ENCODE measurements at places on chromosomes 1 and 21.

- no peak for DNase-seq
Observed at GRCh38 chr1:1181938-1182410, 8.3 kb downstream of the TTLL10 start.

DNA sequence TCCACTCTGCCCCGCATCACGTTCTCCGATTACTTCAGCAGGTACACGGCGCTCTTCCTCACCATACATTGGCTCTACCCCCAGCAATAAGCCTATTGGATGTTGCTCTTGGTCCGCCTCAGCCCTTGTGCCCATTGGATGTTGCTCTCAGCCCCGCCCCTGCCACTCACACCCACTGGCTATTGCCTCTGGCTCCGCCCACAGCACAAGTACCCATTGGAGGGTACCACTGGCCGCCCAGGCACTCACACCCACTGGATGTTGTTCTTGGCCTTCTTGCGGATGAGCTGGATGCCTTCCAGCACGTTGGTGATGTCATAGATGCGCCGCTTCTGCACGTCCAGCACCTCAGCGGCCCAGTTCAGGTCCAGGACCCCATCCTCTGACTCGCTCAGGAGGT lies 9.4 kb downstream of the E2F2 start:
- no peak for DNase-seq

DNA sequence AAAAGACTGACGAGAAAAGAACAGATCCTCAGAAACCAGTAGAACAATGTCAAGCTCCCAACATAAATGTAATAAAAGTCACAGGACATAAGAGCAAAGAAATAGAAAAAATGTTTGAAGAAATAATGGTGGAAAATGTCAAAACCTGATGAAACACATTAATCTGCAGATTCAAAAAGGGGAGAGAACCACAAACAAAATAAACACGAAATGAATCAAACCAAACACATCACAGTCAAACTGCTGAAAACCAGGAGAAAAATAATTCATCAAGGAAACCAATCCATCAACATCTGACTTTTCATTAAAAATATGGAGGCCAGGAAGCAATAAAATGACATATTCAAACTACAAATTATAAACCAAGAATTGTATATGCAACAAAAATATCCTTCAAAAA lies 31.9 kb downstream of the TRIM33 start:
- no peak for DNase-seq

DNA sequence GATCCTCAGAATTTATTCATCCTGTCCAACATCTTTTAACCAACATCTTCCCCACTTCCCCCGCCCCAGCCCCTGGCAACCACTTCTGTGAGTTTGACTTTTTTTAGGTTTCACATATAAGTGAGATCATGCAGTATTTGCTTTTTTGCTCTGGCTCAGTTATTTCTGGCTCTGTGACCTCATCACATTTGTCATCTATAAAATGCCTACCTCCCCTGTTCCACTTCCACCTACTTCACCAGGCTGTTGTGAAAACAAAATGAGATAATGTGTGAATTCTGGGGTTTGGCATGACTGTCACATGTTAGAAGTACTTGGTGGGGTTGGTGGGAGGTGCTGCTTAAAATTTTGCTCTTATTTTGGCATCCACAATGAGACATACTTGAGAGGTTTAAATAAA lies 18.4 kb downstream of the HHAT start:
- DNase-seq, result no peak

DNA sequence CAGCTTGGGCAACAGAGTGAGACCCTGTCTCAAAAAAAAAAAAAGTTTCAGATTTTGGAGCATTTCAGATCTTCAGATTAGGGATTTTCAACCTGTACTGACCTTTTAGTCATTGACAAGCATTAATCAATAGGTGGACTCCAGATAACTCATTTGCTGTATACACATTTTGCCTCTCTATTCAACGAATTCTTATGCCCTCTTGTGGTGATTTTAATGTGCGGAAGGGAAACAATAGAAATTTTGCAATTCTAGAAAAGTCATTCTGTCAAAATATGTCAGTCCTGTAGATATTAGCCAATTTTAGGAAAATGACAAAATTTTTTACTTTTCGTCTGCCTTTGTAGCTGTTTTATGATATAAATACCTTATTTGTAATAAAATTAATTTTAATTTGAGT lies 11.6 kb upstream of the OR2G2 start:
- no peak for DNase-seq

DNA sequence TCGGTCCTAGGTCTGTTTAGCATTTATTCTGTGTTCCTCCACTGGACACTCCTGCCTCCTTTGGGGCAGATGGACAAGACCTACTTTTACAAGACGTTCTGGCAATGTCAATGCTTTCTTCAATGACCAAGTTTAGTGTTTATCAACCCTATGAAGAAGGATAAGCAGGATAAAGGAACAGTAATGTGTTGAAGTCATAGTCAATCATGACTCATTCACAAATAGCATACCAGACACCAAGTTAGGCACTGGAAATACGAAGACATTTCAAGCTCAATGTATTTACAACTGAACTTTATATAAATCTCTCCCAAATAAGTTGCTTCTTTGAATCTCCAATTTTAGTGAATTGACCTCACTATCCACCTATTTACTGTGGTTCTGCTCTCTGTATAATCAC lies 4.8 kb upstream of the SLC35D1 start:
- no peak for DNase-seq

GRCh38 chr1:91224878-91225277 lies 179.8 kb downstream of the HFM1 start:
- no peak for DNase-seq

DNA sequence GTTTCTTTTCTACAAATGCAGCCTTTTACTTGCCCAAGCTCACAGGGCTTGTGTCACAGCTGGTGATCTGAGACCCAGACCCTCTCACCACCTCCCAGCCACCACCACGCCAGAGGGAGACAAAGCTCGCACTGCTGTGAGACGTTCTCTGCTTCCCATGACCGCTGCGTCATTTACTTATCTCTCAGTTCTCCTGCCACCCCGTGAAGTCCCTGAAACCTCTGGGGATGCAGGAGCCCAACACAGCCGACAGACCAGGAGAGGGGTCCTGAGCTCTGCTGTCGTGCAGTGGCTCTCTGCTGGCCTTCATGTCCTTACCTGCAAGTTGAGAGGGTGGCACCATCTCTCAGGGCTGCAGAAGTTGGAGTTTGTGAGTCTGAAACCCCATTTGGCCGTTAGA lies 77.7 kb downstream of the SLC16A1 start:
- DNase-seq, result no peak

Data from stimulated activated CD4-positive, alpha-beta T cell treated with anti-CD3 and anti-CD28 coated beads, Interleukin-15, amount 100 ng/mL, for 48 hours (primary cell).